ENCODE measurements at places on chromosomes 1 and 21.

DNA sequence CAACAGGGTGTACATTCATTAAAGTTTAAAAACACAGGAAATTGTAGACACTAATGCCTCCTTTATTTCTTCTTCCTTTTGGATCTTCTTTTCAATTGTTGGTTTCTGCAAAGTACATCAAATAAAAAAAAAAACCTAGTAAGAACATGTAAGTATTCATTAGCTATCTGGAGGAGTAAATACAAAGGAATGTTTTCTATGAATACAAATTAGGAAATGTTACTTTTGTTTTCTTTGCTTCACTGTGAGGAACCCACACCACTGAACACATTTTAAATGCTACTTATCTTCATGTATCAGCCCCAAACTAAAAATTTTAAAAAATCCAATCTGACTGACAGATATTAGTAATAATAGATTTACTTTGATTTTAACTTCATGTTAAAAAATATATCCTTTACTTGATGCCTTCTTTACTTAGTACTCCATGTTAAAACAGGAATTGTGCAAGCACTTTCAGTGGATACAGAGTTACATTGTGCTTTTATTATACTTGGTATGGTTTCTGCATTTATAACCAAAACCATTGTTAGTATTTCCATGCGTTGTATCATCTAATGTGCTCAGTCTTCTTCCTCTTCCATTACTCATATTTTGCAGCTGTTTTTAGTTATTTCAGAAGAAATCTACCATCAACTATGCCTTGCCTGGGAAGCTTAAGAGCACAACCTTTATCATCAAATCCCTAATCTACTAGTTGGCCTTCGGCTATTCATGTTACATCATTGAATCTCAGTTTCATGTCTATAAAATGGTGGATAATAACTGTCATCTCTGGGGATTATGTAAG lies 236.9 kb upstream of the DPYD start:
- no peak for DNase-seq

- peak; percentile 84 for DNase-seq
Observed at GRCh38 chr1:155324717-155325602, 4.3 kb downstream of the RUSC1 start.

DNA sequence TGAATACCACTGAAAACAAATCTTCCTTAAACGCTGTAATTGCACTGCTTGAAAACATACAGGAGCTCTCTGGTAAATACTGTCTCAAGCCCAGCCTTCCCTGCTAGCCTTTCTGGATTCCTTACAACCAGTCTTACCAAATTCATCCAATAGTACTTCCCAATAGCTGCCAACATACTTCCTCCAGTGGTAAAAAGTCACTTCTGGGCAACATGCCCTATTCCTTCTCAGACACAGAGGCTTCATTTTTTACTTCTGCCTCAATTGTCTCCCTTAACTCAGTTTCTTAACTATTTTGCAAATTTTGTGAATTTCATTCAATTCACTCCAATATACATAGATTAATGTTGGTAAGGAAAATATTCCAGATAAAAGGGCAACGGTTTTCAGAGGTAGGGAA lies 166.3 kb downstream of the TBX15 start:
- no peak for DNase-seq

- no peak for DNase-seq
Observed at GRCh38 chr21:17688912-17689874, 76.5 kb upstream of the BTG3 start.

- DNase-seq = no peak
Observed at GRCh38 chr1:240806200-240806745, 194.3 kb upstream of the GREM2 start.

- DNase-seq = no peak
Observed at GRCh38 chr21:43644609-43645008, 14.7 kb downstream of the HSF2BP start.

DNA sequence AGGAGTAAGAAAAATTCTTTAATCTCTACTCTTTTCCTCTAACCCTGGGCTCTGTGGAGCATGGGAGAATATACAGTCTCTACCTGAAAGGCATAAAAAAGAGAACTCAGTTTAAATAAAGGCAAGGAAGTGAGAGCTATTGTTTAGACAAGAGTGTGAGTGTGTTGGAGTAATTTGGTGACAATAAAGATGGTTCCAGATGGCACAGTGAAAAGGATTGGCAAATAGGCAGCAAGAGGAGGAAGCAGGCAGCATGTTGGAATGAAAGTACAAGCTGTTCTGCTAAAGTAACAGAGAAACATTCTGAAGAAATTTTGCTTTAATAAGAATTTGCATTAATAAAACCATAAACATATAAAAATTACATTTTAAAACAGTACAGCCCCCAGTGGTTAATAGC lies 163.4 kb downstream of the DNM3 start:
- DNase-seq = no peak

All from D721Med (cell line).